ENCODE measurements at places on chromosomes 7 and 10.

DNA sequence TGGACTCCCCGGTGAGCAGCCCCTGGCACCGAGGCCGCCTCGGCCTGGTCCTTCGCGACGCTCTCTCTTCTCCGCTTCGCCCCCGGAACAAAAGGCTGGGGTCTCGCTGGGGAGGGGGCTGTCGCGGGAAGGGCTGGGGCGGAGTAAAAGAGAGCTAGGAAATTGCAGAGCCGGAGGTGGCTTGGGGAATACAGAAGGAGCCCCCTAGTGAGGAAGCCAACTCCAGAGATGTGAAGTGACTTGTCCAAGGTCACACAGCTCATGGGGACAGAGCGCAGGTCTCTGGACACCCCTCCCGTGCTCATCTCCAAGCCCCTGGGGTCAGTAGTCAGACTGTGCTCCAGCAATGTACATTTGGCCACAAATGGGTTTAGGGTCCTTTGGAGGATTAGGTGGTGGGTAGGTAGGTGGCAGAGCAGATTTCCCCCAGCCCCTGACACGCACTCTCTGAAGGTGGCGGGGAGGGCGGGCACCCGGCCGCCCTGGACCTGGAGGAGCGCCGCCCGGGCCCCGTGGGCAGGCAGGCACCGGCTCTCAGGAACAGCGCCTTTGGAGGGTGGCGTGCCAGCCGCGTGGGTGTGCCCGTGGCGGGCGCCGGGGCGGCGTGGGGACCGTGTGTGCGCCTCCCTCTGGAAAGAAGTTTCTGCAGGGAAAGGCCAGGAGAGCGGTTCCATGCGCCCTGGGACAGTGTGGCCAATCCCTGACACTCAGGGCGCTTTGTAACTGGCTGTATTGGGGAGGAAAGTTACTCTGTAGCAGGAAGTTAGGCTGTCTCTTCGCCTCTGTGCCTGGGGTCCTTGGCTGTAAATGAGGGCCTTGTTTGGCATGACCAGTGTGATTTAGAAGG is 910 bp downstream of the WIPF3 start:
- no peak for DNase-seq

DNA sequence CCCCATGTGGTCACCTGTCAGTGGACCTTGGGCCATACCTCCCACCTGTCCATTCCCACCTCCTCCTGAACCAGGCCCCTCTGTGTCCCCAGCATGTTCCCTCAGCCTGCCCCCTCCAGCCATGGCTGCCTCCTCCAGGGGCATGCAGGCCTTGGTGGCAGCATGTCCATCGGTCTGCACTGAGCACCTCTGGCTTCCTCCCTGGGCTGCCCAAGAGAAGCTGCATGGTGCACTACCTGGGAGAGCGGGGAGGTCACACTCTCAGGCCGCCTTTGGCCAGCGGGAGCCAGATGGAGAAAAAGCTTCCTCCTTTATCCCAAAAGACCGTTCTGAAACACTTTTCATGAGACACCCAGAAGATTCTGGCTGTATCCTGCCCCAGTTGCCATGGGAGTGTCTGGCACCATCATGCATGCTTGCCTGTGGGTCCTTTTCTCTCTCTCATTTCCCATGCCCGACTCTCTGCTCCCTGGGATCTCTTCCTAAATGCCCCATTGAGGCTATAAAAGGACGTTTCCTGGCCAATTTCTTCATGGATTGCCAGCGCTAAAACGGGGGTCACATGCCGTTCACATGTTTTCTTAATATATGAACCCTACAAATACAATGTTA is 45.5 kb upstream of the MGMT start:
- DNase-seq = no peak

GRCh38 chr7:99618726-99619125 is 2.0 kb downstream of the ZSCAN25 start:
- peak; percentile 97 for DNase-seq

GRCh38 chr7:32937344-32938174 is 19.7 kb upstream of the FKBP9 start:
- DNase-seq = peak; percentile 52

GRCh38 chr10:76695069-76695468 is 942.5 kb downstream of the KCNMA1 start:
- DNase-seq = no peak

DNA sequence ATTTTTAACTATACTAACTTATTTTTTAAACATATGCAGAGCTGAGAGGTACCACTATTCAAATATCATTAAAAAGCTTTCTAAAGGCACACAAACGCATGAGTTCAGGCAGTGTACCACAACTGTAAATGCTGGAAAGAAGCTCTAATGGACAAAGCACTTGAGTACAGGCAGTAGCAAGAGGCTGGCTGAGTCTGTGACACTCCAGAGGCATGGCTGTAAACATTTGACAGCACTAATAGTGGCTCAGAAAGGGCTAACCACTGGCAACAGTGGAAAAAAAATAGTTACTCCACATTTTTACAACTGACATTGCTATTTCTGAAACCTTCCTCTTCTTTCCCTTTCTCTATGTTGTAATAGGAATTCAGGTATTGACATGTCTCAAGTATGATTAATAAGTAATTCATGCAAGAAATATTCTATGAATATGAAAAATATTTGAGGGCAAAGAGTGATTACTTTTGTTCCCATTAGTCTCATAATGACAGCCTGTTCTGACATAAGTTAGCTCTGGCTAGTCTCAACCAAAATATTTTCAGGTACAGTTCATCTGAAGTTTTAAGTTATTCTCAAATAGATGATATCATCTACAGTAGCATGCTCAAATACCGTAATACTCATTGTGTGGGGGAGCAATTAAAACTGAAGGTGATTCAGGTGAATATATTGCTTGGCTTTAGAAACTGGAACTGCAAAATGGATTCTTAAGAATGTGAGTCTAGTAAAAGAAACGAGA is 324.0 kb upstream of the POT1 start:
- DNase-seq = no peak

GRCh38 chr7:108282427-108282996 is 152.4 kb upstream of the LAMB4 start:
- DNase-seq = no peak

DNA sequence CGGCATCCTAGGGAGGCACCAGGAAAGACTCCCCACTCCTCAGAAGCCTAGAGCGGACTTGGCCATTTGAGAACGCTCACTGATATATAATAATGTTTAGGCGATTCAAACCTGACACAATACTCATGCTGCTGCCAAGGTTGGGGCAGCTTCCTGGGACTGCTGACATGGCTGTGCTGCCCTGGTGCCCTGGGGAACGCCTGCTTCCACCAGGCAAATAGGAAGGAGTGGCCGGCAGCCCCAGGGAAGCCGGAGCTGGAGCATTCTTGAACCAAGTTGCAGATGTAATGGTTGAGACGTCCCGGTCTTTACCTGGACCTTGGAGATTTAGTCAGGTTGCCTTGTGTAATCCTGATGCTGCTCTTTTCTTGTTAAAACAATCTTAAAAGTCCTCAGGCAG is 8.8 kb downstream of the GDF10 start:
- no peak for DNase-seq

- peak; percentile 35 for DNase-seq
Measured at GRCh38 chr10:32956365-32957197, 1.4 kb downstream of the ITGB1 start.

DNA sequence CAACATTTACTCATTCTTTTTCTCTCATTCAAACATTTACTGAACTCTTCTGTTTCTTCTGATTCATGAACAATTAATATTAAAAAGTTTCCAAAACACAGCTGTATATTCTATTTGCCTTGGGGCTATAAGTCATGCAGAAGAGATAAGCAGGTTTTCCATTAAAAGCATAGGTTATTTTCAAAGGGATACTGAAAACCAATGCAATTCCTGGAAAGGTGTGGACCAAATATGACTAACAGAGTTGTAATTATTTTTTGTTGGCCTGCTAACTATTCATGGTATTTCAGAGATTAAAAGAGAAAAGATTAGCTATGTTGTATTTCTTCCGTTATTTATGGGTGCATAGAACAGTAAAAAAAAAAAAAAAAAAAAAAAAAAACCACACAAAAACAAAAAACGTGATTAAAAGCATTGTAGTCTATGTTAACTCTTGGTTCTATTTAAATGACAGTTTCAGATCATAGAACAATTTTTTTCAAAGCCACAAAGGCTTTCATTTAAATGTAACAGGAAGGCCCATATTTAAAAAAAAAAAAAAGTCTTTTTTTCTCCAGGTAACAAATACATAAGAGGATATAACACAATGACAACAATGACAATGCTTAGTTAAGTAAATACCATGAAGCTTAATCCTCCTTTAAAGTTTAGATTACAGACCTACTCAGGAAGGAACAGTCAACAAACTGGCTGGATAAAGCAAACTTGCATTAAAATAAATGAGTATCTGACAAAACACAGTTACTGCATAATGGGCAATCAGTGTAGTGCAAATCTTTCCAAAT is 1042.9 kb downstream of the GATA3 start:
- no peak for DNase-seq

DNA sequence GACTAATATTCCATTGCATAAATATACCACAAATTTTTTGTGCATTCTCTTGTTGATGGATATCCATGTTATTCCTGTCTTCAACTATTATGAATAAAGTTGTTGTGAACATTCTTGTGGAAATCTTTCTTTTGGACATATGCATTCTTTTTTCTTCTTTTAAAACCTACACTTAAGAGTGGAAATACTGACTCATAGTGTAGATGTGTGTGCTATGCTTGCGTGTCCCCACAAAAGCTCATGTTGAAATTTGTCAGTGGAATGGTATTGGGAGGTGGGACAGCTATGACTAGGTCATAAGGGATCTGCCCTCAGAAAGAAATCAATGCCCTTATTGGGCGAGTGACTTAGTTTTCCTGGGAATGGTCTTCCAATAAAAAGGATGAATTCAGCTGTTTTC is 203.6 kb upstream of the PRSS58 start:
- DNase-seq = peak; percentile 99

- no peak for DNase-seq
Measured at GRCh38 chr7:21041666-21042065, 255.0 kb upstream of the SP8 start.

DNA sequence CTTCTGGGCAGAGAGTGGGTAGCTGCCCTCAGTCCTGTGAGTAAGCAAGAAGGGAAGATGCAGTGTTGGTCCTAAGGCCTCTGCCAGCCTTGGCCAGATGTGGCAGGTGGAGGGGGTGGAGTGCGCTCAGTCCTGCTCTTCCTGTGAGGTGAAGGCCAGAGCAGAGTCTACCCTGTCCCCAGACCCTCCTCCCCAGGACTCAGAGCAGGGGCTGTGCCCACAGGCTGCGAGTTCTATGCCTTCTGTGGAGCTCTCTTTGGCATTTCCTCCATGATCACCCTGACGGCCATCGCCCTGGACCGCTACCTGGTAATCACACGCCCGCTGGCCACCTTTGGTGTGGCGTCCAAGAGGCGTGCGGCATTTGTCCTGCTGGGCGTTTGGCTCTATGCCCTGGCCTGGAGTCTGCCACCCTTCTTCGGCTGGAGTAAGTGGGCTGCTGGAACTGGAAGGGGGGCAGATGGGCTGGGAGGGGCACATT is 4.0 kb downstream of the OPN4 start:
- DNase-seq = no peak

DNA sequence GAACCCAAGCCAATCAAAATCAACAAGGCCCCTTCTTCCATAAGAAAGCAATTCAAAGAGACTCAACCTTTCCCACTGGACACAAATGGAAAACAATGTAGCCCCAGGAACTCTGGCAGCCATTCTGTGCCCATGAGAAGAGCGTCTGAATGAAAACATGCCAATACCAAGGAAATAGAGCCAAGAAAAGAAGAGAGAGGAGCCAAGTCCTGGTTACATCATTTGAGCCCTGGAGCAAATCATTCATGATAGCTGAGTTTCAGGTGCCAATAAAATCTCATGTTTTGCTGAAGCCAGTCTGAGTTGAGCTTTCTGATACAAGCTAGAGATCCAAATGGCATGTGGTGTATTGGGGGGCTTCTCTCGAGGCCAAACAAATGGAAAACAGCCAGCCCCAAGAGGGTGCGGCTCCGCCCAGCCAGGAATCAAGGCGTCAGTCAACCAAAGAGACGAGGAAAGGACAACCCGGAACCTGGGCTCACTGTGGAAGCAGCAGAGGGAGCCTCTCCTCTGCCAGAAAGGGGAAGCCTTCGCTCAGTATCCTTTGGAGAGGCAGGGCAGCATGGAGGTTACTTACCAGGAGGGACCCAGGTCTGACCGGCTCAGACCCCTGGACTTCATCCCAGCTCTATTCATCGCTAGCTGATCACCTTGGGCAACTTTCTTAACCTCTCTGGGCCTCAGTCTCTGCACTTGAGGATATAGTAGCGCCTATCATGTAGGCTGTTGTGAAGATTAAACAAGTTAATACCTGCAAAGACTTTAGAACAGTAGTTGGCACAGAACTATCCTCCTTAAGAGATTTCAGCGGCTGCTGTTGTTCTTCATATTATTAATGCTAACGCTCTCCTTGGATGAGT is 61.8 kb downstream of the OAT start:
- DNase-seq = no peak

GRCh38 chr7:151768805-151769187 is 108.1 kb downstream of the PRKAG2 start:
- no peak for DNase-seq

DNA sequence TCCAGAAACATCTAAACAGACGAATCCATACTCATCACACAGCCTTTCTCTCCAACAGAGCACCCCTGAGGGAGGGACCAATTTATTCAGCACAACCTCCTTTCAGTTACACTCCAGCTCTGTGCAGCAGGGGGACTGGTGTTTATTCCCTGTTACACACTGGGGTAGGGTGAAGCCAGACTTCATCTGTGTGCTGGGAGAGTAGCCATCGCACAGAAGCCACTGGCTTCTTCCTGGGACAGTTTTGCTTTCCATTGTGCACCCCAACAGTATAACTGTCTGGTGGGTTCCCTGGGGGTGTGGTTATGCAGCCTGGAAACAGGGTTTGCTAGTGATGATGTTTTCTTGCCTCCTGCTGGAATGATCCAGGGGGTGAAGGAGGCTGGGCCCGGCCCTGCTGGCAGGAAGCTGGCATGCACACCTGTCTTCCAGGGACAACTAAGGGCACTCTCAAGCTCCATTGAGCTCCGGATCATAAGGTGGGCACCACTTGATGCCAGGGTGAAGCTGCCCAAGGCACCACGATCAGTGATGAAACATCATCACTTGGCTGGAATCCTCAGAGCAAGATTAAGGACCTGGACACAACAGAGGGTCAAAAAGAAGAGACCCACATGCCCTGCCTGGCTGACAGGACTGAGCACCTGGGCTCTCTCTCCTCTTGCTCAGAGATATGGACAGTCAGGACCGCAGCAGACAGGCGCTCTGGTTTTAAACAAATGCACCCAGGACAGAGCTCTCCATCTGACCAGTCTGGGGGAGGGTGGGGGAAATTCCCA is 293.2 kb downstream of the GRID1 start:
- no peak for DNase-seq

GRCh38 chr7:49403844-49404243 is 369.6 kb upstream of the VWC2 start:
- DNase-seq = no peak

- DNase-seq = no peak
Measured at GRCh38 chr7:35797311-35797710, 3.5 kb upstream of the SEPTIN7 start.

DNA sequence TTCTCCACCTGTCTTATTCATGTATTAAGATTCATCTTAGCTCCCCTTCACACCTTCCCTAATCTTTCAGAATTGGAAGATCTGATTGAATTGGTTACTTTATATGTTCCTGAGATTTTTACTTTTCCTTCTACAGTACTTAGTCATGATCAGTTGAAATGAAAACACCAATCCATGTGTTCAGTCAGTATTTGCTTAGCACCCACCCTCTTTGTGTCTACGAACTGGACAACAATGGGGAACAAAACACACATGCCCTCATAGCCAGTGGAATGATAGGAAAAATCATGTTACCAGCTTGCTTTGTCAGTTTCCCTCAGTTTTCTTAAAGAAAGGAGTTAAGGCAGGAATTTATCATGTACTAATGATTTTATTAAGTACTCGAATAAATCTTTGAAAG is 2.0 kb downstream of the MASTL start:
- no peak for DNase-seq

GRCh38 chr10:7889947-7890542 is 71.7 kb downstream of the TAF3 start:
- no peak for DNase-seq

Data from EH (cell line).